Activated CD8-positive, alpha-beta memory T cell treated with anti-CD3 and anti-CD28 coated beads, Interleukin-2, amount 50 U/mL, for 4 hours (primary cell): ENCODE measurements at places on chromosomes 3 and 15.
A peak's percentile ranks its signal among the peaks of the same experiment; 100 is the strongest.

GRCh38 chr15:41561777-41562145 is 2.7 kb downstream of the TYRO3 start:
- DNase-seq = no peak

GRCh38 chr15:25670621-25671020 is 192.5 kb downstream of the ATP10A start:
- no peak for DNase-seq

DNA sequence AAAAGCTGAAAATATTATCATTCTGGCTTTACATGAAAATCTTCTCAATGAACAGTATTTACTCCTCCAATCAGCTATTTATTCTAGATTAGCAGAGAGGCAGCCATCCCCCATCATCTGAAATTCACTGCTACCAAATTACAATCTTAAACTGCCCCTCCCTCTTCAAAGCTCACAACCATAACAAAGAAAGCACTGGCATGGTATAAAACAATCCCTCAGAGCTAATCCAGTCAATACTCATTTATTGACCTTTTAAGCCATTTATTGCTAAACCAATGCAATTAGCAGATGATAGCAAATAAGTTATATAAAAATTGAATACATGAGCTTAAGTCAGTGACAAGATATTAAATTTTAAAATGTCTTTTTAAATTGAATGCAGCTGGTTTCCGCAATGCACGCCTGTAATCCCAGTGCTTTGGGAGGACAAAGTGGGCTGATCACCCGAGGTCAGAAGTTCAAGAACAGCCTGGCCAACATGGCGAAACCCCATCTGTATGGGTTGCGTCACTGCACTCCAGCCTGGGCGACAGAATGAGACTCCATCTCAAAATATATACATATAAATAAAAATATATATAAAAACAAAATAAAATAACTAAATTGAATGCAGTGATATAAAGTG is 12.1 kb downstream of the SLC4A7 start:
- DNase-seq = no peak

- DNase-seq = no peak
Observed at GRCh38 chr3:62562596-62562995, 189.2 kb upstream of the FEZF2 start.

GRCh38 chr3:187039100-187039722 is 100.1 kb downstream of the RPL39L start:
- no peak for DNase-seq

DNA sequence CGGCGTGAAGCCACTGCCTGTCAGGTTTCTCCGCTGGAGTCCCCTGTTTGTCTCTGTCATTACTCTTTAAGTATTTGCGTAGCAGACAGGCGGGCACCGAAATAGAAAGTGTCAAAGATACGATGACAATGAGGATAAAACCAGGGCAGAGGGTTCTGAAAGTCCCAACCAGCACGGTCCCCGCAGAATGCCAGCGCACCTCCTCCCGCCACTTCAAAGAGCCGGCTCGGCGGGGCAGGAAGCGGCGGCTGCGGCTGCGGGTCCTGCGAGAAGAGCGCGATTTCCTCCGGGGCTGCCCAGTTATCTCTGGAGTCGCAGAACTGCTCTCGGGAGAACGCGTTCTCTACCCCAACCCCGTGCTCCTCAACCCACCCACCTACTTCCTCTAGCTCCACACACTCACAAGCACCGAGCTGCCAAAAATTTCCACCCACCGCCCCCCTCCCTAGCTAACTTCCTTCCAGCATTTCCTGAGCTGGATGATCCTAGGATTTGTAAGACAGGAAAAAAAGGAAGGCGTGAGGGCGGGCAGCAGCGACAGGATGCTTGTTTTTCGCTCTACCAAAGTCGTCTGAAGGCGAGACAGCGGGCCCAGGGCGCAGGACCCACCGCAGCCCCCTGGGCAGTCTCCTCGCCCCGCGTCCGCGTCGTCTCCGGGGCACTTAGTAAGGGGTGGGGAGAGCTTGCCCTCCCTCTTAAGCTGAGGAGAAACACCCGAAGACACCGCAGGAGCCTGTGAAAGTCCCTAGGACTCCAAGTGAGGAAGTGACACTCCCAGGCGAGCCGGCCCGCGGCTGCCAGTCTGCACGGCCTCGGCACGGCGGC is at the start of gene ARHGAP31:
TSS of gene ARHGAP31 (plus strand) at position 513 of the 825 bp plus-strand sequence. CDS start 522 bp downstream, outside the sequence.
- peak; percentile 85 for DNase-seq

GRCh38 chr3:71563827-71564226 is 19.7 kb downstream of the FOXP1 start:
- no peak for DNase-seq

DNA sequence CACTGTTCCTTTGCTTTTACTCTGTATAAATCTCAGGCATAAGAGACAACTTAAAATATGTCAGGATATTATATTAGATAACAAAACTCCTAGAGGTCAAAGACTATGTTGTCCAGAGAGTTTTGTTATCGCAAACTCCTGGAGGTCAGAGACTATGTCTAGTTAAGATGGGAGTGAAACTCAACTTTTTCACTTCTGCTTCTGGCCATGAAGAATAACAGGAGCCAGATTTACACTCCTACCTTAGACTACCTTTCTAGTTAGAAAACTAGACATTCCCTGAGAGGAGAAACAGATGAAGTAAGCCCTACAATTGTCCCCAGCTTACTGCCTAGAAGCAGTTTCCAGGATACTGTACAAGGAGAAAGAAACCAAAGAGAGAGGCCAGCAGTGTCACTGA is 255.4 kb upstream of the UBE2E1 start:
- DNase-seq = no peak

DNA sequence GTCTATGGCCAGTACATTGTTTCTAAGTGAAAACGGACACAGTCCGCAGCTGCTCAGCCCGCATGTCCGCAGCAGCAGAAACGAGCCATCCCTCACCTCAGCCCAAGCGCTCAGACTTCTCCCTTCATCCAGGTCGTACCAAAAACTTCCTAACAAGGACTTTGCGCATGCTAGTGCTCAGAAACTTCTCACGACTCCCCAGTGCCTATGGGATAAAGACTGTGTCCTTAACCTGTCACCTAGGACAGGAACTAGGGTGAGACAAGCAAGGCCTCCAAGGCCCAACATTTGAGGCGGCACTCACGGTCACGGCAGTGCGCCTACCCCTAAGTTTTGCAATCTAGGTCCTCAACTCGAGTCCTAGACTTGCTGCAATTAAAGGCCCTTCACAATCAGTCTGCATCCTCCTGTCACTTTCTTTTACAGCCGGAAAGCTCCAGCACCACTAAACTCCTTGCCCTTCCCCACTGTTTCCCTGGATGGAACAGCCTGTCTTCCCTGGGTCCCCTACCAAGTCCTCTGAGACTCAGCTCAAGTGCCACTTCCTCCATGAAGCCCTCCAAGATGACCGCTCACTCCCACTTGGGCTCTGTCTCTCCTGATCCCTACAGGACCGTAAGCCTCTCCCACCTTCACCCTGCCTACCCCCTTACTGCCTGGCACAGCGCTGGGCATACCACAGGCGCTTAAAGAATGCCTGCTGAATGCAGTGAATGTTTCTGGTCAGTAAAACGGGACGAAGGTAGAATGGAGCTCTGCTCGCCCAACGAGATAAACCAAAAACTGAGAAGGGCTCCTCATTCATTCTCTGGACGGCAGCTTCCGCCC is 1.2 kb downstream of the CLN6 start:
- no peak for DNase-seq

GRCh38 chr15:47299846-47300434 is 417.4 kb upstream of the SEMA6D start:
- no peak for DNase-seq

- no peak for DNase-seq
Observed at GRCh38 chr15:100170291-100171210, 171.2 kb downstream of the ADAMTS17 start.

- no peak for DNase-seq
Observed at GRCh38 chr3:56919797-56920195, 118.0 kb upstream of the ARHGEF3 start.

GRCh38 chr3:138809500-138810256 is 25.1 kb downstream of the PIK3CB start:
- no peak for DNase-seq
